Fibroblast of lung (primary cell): ENCODE measurements at places on chromosomes 11 and 22.
A peak's percentile ranks its signal among the peaks of the same experiment; 100 is the strongest.

- DNase-seq, result peak; percentile 58
Observed at GRCh38 chr22:50308597-50308935, 1.1 kb upstream of the PLXNB2 start.

DNA sequence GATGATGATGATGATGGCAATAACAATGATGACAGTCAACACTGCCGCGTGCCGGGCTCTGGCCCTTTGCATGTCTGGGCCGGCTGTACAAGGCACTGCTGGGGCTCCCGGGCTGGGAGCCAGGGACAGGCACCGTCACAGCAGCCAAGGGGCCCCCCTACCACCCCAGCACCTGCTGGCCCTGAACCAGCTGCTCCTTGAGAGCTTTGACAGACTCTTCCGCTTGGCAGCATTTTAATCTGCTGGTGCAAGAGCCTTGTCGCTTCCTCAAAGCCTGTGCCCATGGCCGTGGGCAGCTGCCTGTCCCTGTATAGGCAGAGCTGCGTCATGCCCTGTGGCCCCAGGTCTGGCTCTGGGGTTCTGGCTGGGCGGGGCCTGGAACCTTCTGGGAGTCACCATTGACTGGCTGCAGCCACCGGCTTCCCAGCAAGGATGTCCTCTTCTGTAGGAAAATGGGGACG is 12.9 kb upstream of the MUC6 start:
- DNase-seq, result no peak

GRCh38 chr11:86629045-86629706 is 43.2 kb downstream of the ME3 start:
- no peak for DNase-seq

DNA sequence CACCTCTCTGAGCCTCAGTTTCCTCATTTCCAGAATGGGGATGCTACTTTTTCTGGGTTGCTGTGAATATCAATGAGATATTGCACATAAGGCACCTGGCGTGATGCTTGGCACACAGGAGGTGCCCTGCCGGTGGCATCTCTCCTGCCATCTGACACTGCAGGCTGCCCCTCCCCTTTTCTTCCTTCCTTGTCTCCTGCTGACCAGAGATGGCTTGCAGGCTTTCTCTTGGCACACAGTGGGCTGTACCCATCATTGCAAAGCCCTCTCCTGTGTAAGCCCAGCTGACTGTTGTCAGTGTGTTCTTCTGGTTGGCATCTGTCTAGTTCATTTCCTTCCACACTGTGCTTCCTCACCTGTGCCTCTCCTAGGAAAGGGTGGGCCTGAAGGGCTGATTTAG is 91.7 kb downstream of the MYO18B start:
- DNase-seq, result no peak

- no peak for DNase-seq
Observed at GRCh38 chr11:86201371-86201884, 43.1 kb upstream of the EED start.

DNA sequence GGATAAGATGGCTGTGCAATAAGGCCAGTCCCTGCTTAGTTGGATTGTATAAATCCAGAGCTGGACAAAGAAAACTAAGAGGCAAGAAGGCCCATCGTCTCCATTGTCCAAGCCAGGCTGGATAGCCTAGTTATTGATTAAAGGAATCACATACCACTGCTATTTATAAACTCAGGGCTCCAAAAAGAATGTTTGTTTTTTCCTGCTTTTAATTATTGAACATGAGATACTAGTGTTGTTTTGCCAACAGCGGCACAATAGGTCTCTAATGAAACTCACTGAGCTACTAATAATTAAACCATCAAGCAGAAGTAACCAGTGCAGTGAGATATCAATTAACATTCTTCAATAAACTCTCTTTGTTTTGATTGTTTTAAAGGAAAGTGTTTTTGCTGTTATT is 259.7 kb downstream of the INSC start:
- no peak for DNase-seq
